Stimulated activated CD4-positive, alpha-beta T cell treated with anti-CD3 and anti-CD28 coated beads, Interleukin-1b, Interleukin-23, amount 100 ng/mL, for 48 hours (primary cell): ENCODE measurements at places on chromosomes 7 and 10.

- DNase-seq, result peak; percentile 53
Measured at GRCh38 chr10:22340329-22341189, 4.7 kb upstream of the SPAG6 start.

- no peak for DNase-seq
Measured at GRCh38 chr10:122632031-122632430, 67.6 kb downstream of the C10orf120 start.

- DNase-seq, result no peak
Measured at GRCh38 chr7:98038321-98038720, 48.3 kb upstream of the OCM2 start.

DNA sequence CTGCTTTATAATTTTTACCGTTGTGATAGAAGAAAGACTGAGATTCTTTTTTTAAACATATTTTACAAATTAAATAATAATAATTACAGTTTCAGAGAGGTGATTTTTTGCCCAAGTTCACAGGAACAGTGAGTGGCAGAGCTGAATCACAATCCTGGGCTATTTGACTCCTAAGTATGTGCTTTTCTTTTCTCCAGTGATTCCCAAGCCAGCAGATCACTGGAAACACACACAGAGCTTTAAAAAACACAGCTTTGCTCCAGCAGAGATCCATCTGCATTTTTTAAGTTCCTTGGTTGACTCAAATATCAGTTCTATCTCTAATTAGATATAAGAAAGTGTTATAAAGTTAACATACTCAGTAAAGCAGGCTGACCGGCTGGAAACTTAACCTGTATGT lies 69.0 kb downstream of the AHR start:
- no peak for DNase-seq

GRCh38 chr10:124648738-124649137 lies 95.4 kb downstream of the FAM53B start:
- peak; percentile 51 for DNase-seq

- DNase-seq, result no peak
Measured at GRCh38 chr10:49619613-49620012, 5.8 kb downstream of the CHAT start.

DNA sequence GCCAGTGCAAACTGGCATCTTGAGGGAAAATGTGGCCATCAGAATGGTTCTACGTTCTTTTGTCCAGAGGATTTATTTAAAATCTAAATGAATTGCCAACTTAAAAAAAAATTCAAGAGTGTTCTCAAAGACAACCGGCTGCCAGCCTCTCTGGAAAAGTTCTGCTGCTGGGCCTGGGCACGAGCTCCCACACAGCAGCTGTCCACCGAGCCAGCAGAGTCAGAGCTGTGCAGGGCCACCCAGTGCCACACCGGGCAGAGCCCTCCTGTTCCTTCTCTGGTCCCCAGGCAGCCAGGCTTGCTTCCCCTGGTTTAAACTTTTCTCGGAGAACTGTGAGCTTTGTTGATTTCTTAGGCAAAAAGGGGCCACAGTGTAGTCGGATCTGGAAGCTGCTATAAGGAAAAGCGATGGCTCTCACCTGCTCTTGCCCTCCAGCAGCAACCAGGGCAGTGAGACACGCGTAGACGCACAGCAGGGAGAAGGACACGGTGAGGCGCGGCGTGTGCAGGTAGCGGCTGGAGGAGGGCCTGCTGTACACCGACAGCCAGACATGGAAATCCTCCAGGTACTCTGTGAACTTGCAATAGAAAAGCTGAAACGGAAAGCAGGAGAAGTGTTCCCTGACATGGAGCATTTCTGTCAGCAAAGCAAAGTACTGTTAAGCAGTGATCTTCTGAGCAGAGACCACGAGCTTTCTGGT lies 111.6 kb downstream of the PKD1L1 start:
- no peak for DNase-seq

- DNase-seq, result peak; percentile 18
Measured at GRCh38 chr10:110600487-110601101, 33.1 kb downstream of the SMC3 start.

DNA sequence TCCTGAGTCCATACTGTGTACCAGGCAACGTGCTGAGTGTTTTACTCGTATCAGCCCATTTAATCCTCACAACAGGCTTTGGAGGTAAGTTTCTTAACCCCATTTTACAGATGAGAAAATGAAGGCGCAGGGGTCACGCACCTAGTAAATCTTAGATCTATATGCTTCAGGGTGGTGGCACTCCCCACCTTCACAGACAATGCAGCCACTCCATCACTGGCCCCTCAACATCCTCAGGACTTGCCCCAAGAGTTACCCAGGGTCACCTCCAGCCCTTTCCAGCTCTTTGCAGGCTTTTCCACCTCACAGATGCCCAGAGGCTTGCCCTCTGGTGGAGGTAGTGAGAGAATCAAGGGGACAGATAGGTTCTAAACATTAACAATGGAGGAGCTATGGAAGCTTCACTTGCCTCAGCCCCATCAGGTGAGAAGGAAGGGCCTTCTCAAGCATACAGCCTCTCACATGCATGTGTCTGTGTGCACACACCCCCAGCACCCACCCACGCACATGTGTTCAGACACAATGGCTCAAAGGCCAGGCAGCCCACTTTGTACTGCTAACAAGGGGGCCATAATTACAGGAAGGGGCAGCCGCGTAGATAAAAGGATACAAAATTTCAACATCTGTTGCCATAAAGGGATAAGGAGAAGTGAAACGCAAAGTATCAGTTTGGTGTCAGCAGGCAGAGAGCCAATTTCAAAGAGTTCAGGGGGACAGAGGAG lies 29.1 kb downstream of the DPCD start:
- no peak for DNase-seq

DNA sequence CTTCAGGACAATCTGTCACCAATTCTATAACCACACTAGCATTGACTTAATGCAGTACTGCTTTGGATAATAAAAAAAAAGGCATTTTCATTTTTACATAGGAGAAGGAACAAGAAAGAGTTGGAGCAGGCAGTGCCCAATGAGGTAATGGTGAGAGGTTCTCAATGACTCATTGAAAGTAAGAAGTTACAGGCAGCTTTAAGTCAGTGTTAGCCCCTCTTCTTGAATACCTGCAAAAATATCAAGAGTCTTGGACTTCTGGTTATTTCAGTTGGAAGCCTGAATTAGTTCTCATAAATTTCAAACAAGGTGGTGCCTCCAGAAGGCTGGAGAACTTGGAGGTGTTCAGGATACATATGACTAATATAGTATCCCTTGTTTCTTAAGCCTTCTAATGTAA lies 422.5 kb downstream of the HTR7 start:
- no peak for DNase-seq

GRCh38 chr10:62054830-62055229 lies 153.3 kb downstream of the ARID5B start:
- DNase-seq, result no peak

- peak; percentile 77 for DNase-seq
Measured at GRCh38 chr7:150755473-150756099, 18.4 kb downstream of the GIMAP5 start.

- peak; percentile 35 for DNase-seq
Measured at GRCh38 chr10:22620140-22620857, 94.1 kb downstream of the PIP4K2A start.

GRCh38 chr7:29100924-29101323 lies 45.4 kb downstream of the CPVL start:
- no peak for DNase-seq

GRCh38 chr10:47336387-47337134 lies 11.6 kb upstream of the RBP3 start:
- DNase-seq, result no peak

GRCh38 chr10:30724296-30724695 lies 94.7 kb upstream of the LYZL2 start:
- DNase-seq, result no peak

- no peak for DNase-seq
Measured at GRCh38 chr7:29953726-29954347, 35.8 kb downstream of the SCRN1 start.

DNA sequence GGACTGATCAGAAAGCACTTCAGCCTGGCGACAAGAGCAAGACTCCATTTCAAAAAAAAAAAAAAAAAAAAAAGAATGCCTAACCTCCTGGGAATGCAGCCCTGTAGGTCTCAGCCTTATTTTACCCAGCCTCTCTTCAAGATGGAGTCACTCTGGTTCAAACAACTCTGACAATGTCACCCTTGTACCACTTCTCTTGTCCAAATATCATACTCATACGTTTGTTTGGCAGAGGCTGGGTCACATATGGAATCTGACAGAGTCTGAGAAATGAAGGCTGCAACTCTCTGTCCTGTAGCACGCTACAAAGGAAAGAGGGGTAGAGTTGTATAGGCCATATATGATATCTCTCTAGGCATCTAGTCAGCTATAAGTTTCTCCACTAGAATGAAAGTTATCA lies 58.6 kb upstream of the GSAP start:
- DNase-seq, result no peak

DNA sequence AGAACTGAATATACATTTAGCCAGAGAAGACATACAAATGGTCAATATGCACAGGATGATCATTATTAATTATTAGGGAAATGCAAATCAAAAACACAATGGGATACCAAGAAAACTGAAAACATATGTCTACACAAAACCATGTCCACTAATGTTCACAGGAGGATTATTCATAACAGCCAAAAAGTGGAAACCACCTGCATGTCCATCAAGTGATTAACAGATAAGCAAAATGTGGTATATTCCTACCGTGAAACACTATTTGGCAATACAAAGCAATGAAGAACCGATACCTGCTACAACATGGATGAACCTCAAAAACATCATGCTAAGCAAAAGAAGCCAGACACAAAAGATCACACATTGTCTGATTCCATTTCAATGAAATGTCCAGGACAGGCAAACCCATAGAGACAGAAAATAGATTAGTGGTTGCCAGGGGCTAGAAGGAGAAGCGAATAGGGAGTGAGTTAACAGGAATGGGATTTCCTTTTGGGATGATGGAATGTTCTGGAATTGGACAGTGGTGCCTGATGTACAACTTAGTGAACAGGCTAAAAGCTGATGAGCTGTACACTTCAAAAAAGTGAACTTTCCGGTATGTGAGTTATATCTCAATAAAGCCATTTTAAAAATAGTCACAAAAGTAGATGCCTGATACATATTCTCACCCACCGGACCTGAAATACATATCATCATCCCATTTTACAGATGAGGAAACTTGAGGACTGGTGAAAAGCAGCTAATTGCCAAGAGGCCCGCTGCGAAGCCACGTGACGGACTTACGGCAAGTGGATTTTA lies 33.6 kb downstream of the HIPK2 start:
- no peak for DNase-seq

- no peak for DNase-seq
Measured at GRCh38 chr10:126384269-126384873, 3.9 kb downstream of the ADAM12 start.

- no peak for DNase-seq
Measured at GRCh38 chr7:31775556-31775955, 88.5 kb downstream of the PPP1R17 start.

DNA sequence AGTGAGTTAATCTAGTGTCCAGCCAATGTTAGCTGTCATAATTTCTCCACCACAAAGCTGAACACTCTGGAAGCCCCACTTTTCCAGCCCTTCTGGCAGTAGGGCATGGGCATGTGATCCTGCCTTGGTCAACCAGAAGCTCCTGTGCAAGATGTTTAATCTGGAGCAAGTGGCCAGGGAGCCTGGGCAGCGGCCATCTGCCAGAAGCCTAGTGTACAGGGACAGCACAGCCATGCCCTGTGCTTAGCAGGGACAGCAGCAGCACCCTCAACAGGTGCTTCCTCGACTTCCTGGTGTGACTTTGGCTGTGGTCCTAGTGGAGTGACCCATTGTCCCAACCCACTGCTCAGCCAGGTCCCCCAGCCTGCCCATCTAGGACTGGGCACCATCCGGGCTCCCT lies 10.3 kb downstream of the RBP3 start:
- DNase-seq, result no peak

DNA sequence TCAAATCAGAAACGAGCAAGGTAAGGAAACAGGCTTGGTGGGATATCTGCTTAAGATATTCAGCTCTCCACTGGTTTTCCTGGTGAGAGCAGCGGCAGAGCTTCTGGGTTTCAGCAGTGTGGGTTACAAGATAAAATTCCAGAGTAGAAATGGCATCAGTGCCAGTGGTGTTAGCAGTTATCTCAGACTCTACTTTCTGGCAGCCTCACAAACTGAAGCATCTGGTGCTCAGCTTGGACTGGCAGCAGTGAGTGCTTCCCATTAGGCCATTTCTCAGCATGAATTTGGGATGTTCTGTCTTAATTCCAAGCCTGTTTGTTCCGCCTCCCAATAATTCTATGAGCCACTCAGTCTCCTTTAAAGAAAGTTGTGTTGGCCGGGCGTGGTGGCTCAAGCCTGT lies 6.9 kb upstream of the GSTO2 start:
- no peak for DNase-seq

GRCh38 chr7:131355917-131356777 lies 28.5 kb downstream of the MKLN1 start:
- no peak for DNase-seq

- DNase-seq, result no peak
Measured at GRCh38 chr10:91642831-91643692, 10.2 kb upstream of the PPP1R3C start.

- DNase-seq, result no peak
Measured at GRCh38 chr7:152871678-152872060, 112.1 kb downstream of the ACTR3B start.

DNA sequence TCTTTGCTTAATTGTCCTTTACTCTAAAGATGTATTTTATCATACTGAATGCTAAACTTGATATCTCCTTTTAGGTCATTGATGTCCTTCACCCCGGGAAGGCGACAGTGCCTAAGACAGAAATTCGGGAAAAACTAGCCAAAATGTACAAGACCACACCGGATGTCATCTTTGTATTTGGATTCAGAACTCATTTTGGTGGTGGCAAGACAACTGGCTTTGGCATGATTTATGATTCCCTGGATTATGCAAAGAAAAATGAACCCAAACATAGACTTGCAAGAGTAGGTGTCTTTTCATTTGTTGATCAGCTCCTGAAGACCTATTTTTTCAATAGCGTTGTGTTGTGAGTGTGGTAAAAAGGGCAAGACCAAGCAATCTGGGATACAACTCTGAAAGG lies 1.8 kb downstream of the RPS24 start:
- DNase-seq, result no peak

DNA sequence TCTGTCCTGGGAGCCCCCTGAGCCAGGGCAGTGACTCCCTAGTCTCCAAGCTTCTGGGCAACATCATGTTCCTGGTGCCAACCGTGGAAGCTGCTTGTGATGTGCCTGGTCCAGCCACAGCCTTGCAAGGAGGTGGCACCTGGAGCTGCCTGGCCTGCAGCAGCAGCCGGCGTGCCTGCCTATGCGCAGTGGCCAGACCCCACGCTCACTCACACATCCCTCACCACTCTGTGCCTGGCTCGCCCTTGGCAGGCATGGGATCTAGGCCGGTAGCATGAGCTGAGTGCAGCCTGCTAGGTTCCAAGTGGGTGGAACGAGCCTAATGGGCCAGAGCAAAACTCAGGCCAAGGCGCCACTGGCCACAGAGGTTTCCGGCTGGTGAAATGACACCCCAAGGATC lies 184.0 kb downstream of the ZNF438 start:
- no peak for DNase-seq

- DNase-seq, result no peak
Measured at GRCh38 chr10:61063901-61064300, 119.9 kb upstream of the RHOBTB1 start.

DNA sequence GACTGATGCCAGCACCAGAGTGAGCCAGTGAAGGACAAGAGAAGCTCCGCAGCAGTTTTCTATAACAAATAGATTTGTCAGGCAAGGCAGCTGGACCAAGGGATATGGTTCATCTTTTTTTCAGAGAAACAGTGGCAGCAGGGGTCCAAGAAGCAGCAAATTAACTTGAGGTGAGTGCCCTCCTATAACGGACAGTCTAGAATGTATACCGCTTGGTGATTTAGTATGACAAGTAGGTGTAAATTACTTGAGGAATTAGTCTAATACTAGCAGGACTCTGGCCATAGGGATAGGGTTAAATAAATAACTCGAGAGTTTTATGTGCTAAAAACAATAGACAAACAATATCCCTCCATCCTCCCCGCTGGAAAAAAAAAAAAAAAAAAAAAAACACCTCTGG lies 153.0 kb upstream of the WNT16 start:
- DNase-seq, result no peak
